ENCODE measurements at places on chromosomes 1 and 21. TPM values are rescaled to one million over a fixed set of nuclear protein-coding genes. Genes with fewer than 3 reads are reported as not detected.

The TPTE gene
- total RNA-seq: not detected

The DENND2C gene
- total RNA-seq: 1.6 TPM

The FLG2 gene
- total RNA-seq: not detected

The HENMT1 gene
- 28.1 TPM for total RNA-seq

The WDR64 gene
- not detected for total RNA-seq

The GBP6 gene
- 0.47 TPM for total RNA-seq

The SASS6 gene
- total RNA-seq: 4.7 TPM

The DDR2 gene
- total RNA-seq: 7.5 TPM

The REN gene
- total RNA-seq: not detected

The SH2D1B gene
- not detected for total RNA-seq

The COL24A1 gene
- total RNA-seq: 0.78 TPM

The RUNX3 gene
- 0.16 TPM for total RNA-seq

The FCRL4 gene
- total RNA-seq: not detected

The FASLG gene
- not detected for total RNA-seq

The SCCPDH gene
- 53.2 TPM for total RNA-seq

The CDC42SE1 gene
- 33.4 TPM for total RNA-seq

The ADORA1 gene
- total RNA-seq: 24.0 TPM

The S100A9 gene
- total RNA-seq: 26.5 TPM

The VAV3 gene
- 2.8 TPM for total RNA-seq

The PALMD gene
- 30.4 TPM for total RNA-seq

The AIM2 gene
- total RNA-seq: 23.4 TPM

The KCNQ4 gene
- total RNA-seq: 1.7 TPM

The DNAJC11 gene
- 32.8 TPM for total RNA-seq

The KCNJ15 gene
- under 0.01 TPM for total RNA-seq

The URB1 gene
- 13.1 TPM for total RNA-seq

The OR2T2 gene
- total RNA-seq: not detected

The LHX8 gene
- not detected for total RNA-seq

The TTC22 gene
- total RNA-seq: 0.16 TPM

The IL10 gene
- not detected for total RNA-seq

The ESRRG gene
- total RNA-seq: 6.9 TPM

The OR6Y1 gene
- total RNA-seq: not detected

The LRRC71 gene
- total RNA-seq: 0.16 TPM

The OR2AK2 gene
- 0.78 TPM for total RNA-seq

The XPR1 gene
- 370 TPM for total RNA-seq

The ACOT11 gene
- total RNA-seq: 1.9 TPM

The PAX7 gene
- not detected for total RNA-seq

The FNBP1L gene
- total RNA-seq: 280 TPM

The MPL gene
- not detected for total RNA-seq
